ENCODE measurements at places on chromosomes 16 and 17. TPM values are rescaled to one million over a fixed set of nuclear protein-coding genes. Genes with fewer than 3 reads are reported as not detected.
A peak's percentile ranks its signal among the peaks of the same experiment; 100 is the strongest.

GRCh38 chr17:35352284-35352683 is 21.1 kb downstream of the SLFN11 start:
- no peak for DNase-seq
- H3K36me3 ChIP-seq = no peaks in the 10 kb centered on the region
- H3K4me1 ChIP-seq = no peaks in the 10 kb centered on the region
- no peaks in the 10 kb centered on the region for H3K27me3 ChIP-seq

The NAGS gene
- total RNA-seq = not detected

- H3K27ac ChIP-seq = no peak overlapping the region
- H3K36me3 ChIP-seq = no peaks in the 10 kb centered on the region
- DNase-seq = no peak
- H3K27me3 ChIP-seq = no peaks in the 10 kb centered on the region
These were observed 267.1 kb downstream of the PHKB start for GRCh38 chr16:47728205-47728604.

The MMP2 gene
- total RNA-seq = 34.2 TPM

The AXIN2 gene
- total RNA-seq = 19.1 TPM

DNA sequence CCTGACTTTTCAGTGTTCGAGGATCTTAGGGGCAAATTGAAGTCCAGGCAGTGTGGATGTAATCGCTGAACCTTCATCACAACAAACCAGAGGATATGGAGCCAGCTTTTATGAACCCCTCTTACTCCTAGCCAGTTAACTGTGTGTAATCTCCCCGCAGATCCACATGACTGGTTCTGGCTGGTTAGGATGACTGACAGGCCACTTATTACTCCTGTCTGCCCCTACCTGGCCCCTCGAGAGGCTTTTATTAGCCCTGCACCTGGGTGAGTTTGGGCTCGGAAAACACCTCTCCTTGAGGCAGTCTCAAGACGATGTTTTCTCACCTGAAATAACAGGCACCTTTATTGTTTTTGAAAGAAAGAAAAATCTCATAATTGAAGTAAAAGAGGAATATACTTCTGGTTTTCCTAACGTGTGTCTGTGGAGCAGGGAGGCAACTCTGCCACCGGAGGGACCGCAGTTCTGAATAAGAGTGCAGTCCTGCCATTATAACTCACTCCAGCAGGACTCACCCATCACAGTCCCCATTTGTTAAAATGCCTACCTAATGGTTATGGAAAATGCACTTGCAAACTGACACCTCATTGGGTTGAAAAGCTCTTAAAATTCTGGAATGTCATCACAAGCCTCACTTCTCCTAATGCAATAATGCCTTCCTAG is 291.9 kb upstream of the N4BP1 start:
- no peaks in the 10 kb centered on the region for H3K4me1 ChIP-seq
- DNase-seq = no peak
- no peak overlapping the region for H3K4me3 ChIP-seq
- H3K27me3 ChIP-seq = peaks cover 23% of the 10 kb centered on the region

GRCh38 chr16:89700100-89700648 is 1.3 kb downstream of the SPATA2L start:
- peak; percentile 97 for DNase-seq
- H3K4me1 ChIP-seq = peaks cover 20% of the 10 kb centered on the region
- no peaks in the 10 kb centered on the region for H3K27me3 ChIP-seq
- peak overlapping the region; percentile 32 for H3K27ac ChIP-seq
- H3K36me3 ChIP-seq = peaks cover 9% of the 10 kb centered on the region
- H3K4me3 ChIP-seq = peak overlapping the region; percentile 69

The DUXB gene
- total RNA-seq = not detected

DNA sequence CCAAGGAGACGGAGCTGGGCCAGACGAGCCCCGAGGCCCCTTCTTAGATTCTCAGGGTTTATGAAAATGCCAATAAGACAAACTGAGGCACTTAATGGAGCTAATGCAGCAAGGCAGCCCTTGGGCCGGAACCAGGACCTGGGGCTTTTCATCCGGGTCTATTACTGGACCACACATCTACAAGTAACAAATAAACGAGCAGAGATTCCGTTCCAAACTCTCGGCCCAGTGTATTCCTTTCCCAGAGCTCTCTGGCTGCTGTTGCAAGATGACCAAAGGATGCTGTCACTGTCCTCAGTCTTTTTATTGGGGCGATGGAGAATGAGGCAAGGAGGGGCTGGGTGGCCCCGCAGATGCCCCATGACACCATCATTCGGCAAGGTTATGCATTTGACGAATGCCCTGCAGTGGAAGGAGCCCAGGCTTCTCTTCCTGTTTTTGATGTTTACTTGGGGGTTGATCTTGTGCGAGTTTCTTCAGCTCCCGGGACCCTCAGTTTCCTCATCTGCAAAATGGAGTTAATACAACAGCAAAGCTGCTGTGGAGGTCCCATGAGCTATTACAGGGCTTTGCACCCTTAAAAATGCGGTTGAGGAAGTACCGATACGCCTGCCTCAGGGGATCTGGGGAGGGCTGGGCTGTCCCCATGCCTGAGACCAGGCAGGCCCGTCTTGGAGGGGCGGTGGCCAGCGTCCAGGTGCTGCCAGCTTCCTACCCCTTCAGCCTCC is 1.1 kb upstream of the NTN1 start:
- H3K36me3 ChIP-seq = no peaks in the 10 kb centered on the region
- no peak for DNase-seq
- H3K27ac ChIP-seq = peak overlapping the region; percentile 50
- H3K4me1 ChIP-seq = peaks cover 7% of the 10 kb centered on the region
- peaks cover 11% of the 10 kb centered on the region for H3K27me3 ChIP-seq

DNA sequence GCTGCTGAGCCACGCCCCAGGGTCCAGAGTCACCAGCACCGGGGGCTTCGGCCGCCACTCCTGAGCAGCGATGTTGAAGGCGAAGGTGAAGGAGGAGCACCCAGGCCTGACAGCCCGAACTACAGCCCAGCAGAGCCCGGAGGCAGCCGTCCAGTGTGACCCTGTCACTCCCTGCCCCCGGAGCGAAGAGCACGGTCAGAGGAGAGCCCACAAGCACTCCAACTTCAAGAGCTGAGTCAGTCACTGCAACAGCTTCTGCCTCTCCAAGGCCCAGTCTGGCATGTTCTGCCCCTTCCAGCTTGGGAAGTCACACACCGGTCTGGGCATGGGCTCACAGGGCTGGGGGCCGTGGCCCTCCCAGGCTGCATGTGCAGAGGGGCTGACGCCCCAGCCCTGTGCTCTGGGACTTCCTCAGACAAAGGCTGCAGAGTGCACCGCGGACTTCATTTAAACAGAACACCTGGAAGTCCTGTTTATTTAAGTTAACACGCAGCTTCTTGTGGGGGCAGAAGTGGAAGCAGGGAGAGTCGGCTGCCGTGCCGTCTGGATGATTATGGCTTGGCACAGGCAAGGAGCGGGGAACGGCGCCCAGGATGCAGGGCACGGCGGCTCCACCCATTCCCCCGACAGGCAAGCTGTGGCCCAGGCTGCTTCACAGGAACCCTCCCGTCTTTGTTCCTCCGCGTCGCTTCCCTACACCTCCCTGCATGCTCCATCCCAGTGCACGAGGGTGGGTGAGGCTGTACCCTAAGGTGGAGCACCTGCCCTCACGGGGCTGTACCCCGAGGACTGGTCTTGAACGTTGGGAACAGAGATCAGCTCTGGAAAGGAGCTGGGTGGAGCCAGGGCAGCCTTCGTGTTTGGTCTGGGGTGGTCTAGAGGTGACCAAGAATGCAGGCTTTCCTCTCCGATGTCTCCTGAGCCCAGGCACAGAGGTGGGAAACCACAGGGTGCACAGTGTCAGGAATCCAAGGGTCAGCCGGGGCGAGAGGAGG is 68.9 kb upstream of the METRNL start:
- no peaks in the 10 kb centered on the region for H3K27me3 ChIP-seq
- H3K36me3 ChIP-seq = peaks cover 3% of the 10 kb centered on the region
- DNase-seq = no peak
- no peak overlapping the region for H3K4me3 ChIP-seq

The C16orf74 gene
- not detected for total RNA-seq

DNA sequence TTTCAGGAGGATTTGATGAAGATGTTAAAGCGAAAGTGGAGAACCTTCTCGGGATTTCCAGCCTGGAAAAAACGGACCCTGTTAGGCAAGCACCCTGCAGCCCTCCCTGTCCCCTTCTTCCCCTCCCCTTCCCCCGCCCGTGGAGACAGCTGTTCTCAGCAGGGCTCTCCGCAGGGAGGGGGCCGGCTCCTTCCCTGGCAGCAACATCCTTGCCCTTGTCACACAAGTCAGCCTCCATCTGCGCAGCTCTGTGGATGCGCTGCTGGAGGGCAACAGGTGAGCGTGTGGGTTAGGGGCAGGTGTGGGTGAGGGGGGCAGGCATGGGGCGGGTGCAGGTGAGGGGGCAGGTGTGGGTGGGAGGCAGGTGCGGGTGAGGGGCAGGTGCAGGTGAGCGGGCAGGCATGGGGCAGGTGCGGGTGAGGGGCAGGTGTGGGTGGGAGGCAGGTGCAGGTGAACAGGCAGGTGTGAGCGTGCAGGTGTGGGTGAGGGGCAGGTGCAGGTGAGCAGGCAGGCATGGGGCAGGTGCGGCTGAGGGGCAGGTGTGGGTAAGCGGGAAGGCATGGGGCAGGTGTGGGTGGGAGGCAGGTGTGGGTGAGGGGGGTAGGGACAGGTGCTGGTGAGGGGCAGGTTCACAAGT is 9.4 kb downstream of the CYBC1 start:
- peak; percentile 58 for DNase-seq
- H3K36me3 ChIP-seq = peaks cover 69% of the 10 kb centered on the region
- peaks cover 7% of the 10 kb centered on the region for H3K4me1 ChIP-seq
- peak overlapping the region; percentile 16 for H3K27ac ChIP-seq
- H3K27me3 ChIP-seq = no peaks in the 10 kb centered on the region

GRCh38 chr17:12995106-12995895 is 22.5 kb downstream of the ELAC2 start:
- H3K4me3 ChIP-seq = no peak overlapping the region
- H3K27ac ChIP-seq = no peak overlapping the region
- H3K36me3 ChIP-seq = peaks cover 22% of the 10 kb centered on the region

The OR1F1 gene
- total RNA-seq = not detected

DNA sequence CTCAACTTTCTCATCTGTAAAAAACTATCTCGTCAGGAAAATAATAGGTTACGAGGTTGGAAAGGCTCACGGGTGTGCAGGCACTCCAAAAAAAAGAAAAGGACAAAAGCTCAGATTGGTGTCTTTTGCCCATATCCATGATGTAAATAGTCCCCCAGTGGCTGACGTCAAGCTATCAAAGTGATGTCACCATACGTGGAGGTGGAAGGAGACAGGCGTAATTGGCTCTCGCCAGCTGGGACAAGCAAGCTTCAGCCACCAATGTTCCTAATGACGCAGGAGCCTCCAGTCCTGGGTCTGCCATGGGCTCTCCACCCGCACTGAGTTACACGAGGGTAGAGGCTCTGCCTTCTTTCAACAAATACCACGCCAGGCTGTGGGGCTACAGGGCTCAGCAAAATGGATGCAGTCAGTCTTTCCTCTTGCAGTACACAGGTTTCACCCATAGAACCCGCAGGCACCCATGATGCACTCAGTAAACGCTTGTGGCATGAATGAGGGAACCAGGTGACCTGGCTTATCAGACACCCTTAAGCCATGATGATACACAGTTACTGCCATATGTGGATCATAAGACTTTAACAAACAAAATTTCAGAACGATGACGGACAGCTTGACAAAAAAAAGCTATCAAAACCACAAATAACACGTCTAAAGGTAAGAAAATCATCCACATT is 50.5 kb downstream of the COTL1 start:
- no peaks in the 10 kb centered on the region for H3K4me1 ChIP-seq
- H3K27ac ChIP-seq = no peak overlapping the region

- H3K27ac ChIP-seq = no peak overlapping the region
- no peak for DNase-seq
- no peaks in the 10 kb centered on the region for H3K4me1 ChIP-seq
- H3K4me3 ChIP-seq = no peak overlapping the region
- H3K27me3 ChIP-seq = no peaks in the 10 kb centered on the region
- H3K36me3 ChIP-seq = peaks cover 2% of the 10 kb centered on the region
These were observed 13.7 kb downstream of the SHCBP1 start for GRCh38 chr16:46607529-46607928.

The SYNRG gene
- total RNA-seq = 43.1 TPM

The TM4SF5 gene
- not detected for total RNA-seq

The PMP22 gene
- total RNA-seq = 39.3 TPM

DNA sequence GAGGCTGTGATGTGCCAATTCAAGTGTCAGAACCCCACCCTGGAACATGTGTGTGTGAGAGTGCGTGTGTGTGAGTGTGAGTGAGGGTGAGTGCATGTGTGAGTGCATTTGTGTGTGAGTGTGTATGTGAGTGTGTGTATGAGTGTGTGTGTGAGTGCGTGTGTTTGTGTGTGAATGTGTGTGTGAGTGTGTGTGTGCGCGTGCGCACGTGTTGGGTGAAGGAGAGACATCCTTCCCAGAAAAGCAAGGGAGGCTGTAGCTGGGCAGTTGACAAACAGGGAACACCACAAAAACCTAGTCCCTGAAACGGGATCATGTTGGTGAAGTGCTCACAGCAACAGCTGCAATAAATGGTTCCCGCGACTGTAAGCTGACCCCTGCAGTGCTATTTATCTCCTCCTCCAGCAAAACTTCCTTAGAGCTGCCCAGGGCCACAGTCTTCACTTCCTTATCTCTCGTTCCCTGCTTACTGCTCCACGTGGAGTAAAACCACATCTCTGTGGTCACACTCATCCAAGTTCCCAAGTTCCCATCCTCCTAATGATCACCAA is 40.1 kb upstream of the RPL38 start:
- H3K36me3 ChIP-seq = no peaks in the 10 kb centered on the region
- H3K27ac ChIP-seq = no peak overlapping the region
- no peaks in the 10 kb centered on the region for H3K4me1 ChIP-seq
- H3K27me3 ChIP-seq = peaks cover 4% of the 10 kb centered on the region
- DNase-seq = no peak

DNA sequence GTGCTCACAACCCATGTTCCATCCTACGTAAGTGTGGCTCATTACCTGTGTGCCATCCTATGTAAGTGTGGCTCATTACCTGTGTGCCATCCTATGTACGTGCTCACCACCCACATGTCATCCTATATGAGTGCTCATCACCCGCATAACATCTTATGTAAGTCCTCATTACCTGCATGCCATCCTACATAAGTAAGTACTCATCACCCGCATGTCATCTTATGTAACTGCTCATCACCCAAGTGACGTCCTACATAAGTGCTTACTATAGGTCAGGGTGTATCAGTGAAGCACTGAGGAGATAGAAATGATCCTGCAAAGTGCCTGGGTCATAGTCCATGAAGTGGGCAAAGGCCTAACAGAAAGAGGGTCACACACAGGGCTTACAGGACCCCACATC is 93.1 kb downstream of the AXIN2 start:
- no peak overlapping the region for H3K4me3 ChIP-seq
- H3K4me1 ChIP-seq = peaks cover 19% of the 10 kb centered on the region
- no peak overlapping the region for H3K27ac ChIP-seq
- no peaks in the 10 kb centered on the region for H3K36me3 ChIP-seq
- no peak for DNase-seq
